ENCODE measurements at places on chromosomes 4 and X. TPM values are rescaled to one million over a fixed set of nuclear protein-coding genes. Genes with fewer than 3 reads are reported as not detected.

DNA sequence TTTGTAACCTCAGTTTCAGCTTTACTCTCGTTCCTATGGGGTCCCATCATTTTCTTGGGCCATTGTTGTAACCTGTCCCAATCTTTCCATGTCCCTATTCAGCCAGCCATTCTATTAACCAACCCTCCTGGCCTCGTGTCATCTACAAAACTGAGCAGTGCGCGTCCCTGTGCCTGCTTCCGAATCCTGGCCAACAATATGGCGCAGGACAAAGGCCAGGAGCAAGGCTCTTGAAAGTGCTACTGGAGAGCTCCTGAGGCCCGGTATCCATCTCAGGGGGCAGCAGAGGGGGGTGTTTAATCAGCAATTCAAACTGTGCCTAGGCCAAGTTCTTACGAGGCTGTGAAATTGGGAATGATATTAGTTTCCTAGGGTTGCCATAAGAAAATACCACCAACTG is 41.2 kb upstream of the APLN start:
- no peak for DNase-seq

DNA sequence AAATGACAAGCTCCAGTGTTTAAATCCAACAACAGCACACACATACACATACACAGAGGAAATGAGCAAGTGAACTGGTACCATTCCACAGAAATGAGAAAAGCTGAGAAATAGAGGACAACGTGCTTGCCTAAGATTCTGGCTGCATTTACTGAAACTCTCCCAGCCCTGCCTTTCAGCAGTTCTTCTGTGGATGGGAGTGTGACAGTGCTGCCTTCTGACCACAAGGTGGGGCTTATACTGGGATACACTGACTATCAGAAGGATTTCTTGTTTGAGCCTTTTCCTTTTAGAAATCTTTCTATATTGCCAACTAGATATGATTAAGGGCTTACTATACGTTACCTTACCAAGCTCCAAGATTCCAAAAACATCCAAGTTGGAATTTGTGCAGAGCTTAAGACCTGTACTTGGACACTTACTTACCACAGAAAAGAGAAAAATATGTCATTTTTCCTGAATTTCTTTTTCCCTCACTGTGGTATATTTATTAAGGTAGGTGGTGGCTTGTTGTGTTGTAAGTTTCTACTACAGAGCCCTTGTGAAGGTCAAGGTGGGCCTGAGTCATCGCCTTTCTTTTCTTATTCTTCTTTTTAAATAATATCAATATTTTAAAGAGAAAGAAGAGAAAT is 10.7 kb upstream of the CXCL8 start:
- no peak for DNase-seq

- no peak for DNase-seq
Observed at GRCh38 chr4:83238393-83239248, 46.0 kb downstream of the COQ2 start.

DNA sequence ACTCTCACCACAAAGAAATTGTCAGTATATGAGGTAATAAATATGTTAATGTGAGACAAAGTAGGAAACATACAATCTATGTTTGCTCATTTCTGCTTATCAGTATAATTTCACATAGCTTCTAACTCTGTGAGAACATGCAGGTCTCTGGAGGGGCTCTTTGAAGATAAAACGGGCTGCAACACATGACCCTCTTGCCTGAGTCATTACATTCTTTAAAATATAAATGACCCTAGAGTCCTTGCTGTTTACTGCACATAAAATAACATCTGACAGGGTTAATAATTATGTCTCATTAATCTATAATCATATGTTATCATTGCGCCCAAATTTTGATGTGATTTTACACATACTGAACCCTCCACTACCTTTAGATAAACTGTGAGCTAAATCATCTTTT is 681.5 kb downstream of the ARAP2 start:
- no peak for DNase-seq

GRCh38 chrX:134732676-134733075 is 74.4 kb upstream of the PLAC1 start:
- no peak for DNase-seq

DNA sequence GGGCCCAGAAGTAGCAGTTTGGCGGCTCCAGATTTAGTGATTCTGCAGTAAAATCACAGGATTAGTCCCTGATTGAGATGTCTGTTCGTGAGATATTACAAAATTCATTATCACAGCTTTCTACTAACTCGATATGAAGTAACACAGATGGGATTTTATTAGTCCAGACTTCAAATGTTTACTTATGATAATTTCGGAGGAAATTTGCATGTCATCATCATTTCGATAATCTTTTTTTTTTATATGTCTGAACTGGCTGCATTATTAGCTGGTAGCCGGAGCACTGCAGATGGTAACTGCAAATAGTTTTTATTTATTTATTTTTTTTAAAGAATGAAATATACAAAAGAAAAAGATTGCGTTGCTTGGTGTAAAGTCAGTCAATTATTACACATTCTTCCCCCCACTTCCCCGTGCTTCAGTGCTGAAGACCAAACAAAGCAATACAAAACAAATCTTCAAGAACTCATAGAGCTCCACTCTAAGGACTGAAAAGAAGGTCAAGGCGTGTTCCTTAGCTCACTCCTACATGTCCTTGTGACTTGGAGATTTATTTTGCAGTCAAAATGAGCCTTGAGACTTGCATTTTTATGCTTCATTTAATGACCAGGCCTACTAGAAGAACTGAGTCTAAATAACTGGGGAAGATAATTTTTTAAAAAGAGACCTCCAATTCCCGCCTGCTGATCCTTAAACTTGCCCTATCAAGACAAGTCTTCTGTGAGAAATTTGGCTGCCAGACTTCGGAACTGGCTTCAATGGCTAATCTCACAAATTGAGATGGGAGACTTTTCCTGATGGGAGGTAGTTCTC is 11.7 kb upstream of the PITX2 start:
- no peak for DNase-seq

DNA sequence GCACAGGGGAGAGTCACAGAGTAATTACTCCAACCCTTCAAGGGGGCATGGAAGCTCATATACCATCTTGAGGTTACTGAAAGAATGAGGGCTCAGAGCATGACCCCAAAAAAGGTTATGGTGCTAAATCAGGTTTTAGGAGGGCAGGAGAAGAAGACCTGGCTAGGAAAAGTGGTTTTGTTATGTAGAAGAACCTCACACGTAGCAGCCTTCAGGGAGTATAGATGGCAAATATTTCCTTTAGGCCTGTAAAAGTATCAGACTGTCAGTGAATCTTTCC is 102.0 kb upstream of the PDE5A start:
- no peak for DNase-seq

DNA sequence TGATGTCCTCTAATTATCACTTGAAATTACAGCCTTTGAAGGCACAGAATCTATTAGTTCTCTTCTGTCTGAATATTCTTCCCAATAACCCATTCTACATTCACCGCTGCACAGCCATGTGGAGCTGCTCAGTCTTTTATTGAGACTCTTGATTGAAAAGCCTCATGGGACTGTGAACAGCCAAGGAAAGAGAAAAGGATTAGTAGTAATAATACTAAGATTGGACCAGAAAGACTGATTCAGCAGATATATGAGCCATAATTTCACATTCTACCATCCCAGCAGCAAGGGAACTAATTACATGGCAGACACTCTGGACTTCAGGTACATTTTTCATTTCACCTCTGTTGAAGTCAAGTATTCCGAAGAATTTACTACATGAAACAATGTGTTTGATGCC is 2471.7 kb downstream of the ARAP2 start:
- DNase-seq, result no peak

DNA sequence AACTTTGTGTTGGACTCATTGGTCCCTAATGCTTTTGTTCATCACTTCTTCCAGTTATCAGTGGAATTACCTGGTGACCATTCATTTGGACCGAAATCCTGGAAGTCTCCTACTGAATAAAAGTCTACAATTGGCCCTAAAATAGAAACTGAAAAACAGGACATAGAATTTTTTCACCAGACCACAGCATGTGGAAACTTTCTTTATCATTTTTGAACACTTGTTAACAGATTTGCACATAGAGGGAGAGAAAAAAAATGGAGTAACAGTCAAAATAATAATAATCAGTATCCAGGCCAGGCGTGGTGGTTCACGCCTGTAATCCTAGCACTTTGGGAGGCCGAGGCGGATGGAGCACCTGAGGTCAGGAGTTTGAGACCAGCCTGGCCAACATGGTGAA is 7.1 kb downstream of the EPGN start:
- DNase-seq, result no peak

DNA sequence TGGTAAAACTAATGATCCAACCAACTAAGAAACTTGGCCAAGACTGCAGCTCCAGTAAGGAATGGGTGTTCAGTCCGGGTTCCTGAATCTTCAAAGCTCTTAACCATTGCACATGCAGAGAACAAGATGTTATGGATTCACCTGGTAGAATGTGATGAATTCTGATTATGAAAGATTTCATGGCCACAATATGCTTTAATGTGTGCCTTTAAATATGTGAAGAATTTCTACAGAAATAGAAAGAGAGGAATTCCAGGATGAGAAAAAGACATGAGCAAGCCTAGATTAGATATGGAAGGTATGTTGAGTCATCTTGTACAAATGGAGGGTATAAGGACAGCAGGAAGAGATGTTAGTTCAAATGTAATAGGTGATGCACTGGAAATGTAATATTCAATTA is 472.2 kb upstream of the TENM3 start:
- DNase-seq, result no peak

- DNase-seq, result no peak
Observed at GRCh38 chrX:45711231-45711630, 510.6 kb upstream of the DIPK2B start.

- DNase-seq, result no peak
Observed at GRCh38 chr4:84916227-84916626, 50.3 kb downstream of the WDFY3 start.

DNA sequence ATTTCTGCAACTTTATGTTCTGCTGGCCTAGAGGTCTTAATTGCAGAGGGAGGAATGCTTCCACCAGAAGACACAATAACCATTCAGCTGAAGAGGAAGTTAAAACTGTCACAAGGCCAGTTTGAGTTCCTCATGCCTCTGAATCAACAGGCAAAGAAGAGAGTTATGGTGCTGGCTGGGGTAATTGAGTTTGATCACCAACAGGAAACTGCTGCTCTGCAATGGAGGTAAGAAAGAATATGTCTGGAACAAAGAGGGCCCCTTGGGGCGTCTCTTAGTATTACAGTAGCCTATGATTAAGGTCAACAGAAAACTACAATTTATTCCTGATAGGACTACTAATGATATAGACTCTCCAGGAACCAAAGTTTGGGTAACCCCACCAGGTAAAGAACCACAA is 744.0 kb downstream of the FSTL5 start:
- no peak for DNase-seq

DNA sequence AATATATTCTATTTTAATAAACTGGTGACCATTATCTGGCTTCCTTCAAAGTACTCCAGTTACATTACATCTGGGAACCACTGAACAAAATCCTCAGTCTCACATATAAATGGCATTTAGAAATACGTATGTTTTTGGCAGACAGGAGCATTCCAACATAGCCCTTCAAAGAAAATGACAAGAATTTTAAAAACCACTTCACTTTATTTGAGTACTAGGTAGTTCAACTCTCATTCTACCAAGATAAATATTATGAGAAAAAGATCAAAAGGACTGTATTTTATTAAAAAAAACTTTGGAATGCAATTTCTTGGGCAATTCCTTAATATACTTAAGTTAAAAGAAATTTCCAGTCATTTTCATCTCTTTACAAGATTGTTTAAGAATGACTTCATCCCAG is 17.6 kb downstream of the TNIP3 start:
- DNase-seq, result no peak

- DNase-seq, result no peak
Observed at GRCh38 chr4:71095545-71095944, 102.1 kb downstream of the DCK start.

GRCh38 chrX:77946571-77946970 is 22.9 kb downstream of the PGAM4 start:
- DNase-seq, result no peak

DNA sequence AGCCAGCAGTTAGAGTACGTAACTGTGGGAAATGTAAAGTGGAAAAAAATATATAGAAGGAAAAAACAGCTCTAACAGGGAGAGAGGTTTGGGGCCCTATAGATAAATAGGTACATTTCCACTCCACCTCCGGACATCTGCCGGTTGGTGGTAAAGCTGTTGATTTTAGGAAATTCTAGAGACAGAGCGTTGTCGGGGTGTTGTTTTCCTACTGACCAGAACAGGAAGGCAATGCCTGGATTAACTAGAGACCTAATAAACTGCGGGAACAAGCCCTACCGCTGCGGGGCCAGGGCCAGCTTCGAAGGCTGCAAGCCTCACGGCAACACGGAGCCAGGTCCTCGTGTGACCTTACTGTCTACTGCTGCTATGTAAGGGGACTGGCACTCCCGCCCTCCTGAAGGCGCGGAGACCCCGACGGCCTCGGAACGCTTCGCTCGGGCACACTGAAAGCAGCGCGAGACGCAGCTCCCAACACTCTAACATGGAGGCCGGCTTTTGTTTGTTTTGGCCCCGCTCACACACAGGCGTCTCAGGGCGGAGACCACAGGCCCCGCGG is 702 bp upstream of the CDKN2AIP start:
- DNase-seq, result no peak

DNA sequence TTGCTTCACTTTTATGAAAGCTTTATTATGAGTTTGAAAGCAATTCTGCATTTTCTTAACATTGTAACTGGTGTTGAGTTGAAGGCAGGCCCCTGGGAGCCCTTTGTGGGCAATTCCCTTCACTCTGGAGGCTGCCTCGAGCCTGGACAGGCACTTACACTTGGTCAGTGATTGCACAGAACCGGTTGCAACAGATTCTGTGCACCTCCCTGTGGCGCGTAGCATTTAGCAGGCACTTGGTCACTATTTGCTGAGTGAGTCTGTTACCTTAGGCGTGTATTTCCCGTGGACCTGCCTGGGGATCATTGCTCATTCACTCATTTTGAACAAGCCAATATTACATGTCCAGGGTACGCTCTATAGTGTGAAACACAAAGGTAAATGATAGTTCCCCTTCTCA is 80.4 kb downstream of the PTTG2 start:
- no peak for DNase-seq

- no peak for DNase-seq
Observed at GRCh38 chr4:147760176-147760575, 28.3 kb downstream of the ARHGAP10 start.

- DNase-seq, result no peak
Observed at GRCh38 chr4:186227221-186227620, at the start of gene KLKB1. Gene KLKB1 (plus strand): TSS chr4:186227507. CDS start chr4:186228196, 689 bp downstream.

DNA sequence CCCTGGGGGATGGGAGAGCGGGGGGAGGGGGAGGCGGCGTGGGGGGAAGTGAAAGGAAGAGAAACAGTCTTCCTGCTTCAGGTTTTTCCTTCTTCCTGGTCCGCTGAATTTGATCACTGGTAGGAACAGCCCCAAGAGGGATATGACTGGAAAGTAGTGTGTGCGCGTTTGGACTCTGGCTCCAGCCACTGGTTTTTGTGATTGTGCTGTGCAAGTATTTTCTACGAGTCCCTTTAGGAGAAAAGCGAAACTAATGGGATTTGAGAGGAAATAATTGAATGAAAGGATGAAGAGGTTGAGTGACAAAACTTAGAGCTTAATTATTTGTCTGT is 836 bp downstream of the PRRG1 start:
- DNase-seq, result no peak

Gene IL3RA
- total RNA-seq, result 5.2 TPM

Gene ADH7
- not detected for total RNA-seq

Gene MAGEA4
- not detected for total RNA-seq

Gene NAP1L2
- total RNA-seq, result 4.0 TPM

Gene CSAG1
- not detected for total RNA-seq

Gene DLG3
- total RNA-seq, result 7.8 TPM

Gene CLIC2
- 17.3 TPM for total RNA-seq

Gene SH3BGRL
- 106 TPM for total RNA-seq

Gene SLC4A4
- 10.9 TPM for total RNA-seq

Gene CENPI
- 2.4 TPM for total RNA-seq

Gene SCD5
- 19.9 TPM for total RNA-seq

Gene MGAT4D
- not detected for total RNA-seq

Gene FHL1
- total RNA-seq, result 1,534 TPM

Gene ATP1B4
- total RNA-seq, result not detected

Gene TMEM150C
- 20.5 TPM for total RNA-seq
